Stimulated activated CD4-positive, alpha-beta T cell treated with anti-CD3 and anti-CD28 coated beads, Interleukin-12 subunit alpha, Interleukin-12 subunit beta, amount 100 ng/mL, for 24 hours (primary cell): ENCODE measurements at places on chromosomes 3 and 15.

DNA sequence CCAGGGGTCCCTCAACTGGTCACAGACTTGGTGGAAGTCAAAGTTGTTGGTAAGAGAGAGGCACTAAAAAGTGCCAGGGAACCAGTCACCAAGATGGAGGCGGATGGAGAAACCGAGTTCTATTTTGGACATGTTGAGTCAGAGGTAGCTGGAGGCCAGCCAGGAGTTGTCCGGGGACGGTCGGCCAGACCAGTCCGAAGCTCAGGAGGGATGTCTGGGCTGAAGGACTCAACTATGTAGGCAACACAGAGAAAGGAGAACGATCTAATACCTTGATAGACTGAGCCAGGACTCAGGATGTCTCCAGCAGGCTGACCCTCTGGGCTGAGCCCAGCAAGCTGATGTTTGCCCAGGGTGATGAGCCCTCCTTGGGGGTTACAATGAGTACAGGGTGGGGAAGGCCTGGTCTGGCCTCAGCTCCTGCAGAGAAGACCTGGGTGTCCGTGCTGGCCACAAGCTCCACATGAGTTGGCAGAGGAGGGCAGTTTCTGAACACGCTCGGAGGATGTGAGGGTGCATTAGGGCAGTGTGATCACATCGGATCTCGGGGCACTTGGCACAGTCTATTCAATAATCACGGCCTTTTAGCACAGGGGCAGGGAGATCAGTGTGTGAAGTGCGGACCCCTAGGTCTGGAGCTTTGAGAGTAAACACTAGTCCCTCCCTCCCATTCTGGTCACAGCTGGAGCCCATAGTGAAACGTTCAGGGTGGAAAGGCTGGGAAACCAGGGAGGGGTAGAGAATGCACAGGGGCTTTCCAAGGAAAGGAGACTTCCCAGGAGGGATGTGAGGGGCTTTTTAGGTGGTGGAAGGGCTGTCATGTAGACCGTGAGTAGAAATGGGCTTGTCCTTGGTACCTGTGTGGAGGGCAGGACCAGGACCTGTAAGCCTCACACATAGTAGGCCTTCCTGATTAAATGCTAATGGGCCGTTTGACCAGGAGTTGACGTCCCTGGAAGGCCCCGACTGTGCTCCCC lies 111.9 kb downstream of the ETFA start:
- no peak for DNase-seq

DNA sequence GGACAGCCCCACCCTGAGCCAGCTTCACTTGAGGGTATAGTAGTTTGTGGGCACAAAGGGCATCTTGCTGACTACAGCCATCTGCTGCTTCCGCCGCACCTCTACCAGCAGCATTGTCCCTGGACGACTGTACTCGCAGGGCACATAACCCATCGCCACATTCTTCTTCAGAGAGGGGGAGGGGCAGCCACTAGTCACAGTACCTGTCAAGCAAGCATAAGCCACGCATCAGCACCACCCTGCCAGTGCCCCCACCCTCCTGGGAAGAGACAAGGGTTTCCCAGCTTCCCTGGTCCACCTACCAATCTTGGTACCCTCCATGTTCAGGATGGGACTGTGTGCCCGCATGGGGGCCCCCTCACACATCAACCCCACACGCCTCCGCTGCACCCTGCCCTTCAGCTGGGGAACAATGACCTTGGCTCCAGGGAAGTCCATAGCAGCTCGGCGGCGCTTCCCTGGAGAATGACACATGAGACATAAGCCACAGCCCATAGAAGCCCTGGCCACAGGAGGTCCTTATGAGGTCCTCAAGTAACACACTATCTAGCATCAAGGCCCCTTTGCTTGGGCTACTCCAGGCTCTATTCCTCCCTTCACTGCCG lies 4.7 kb downstream of the AMT start:
- DNase-seq = no peak

DNA sequence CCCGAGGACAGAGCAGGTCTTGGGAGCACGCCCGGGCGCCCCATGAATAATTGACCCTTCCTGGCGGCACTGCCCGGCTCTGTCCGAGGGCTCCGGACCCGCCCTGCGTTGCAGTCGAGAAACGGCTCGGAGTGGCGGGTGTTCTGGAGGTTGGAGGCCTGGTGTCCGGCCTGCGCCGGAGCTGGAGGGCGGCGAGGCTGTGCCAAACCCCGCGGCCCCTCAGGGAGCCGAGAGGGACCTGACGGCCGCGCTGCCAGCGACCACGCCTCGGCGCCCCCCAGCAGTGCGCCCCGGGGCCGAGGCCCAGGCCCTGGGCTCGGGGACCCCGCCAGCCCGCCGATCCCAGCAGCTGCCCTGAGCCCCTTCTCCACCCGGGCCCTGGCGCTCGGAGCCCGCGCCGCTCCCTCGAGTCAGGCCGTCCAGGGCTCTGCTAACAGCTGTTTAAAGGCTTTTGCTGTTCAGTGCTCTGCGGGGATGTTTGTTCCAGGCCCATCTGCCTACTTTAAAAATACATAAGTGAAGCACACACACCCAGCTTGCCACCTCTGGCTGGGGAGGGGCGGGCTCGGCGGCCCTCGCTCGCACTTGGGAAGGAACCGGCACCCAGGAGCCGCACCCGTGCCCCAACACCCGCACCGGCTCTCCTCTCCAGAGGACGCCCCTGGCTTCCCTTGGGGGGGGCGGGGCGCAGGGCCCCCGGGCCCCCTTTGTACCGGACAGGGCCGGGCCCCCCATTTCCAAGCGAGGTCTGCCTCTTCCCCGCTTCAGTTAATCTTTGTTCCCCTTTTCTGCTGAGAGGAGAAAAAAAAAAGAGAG lies 730 bp upstream of the ZNF710 start:
- DNase-seq = no peak

- DNase-seq = no peak
Measured at GRCh38 chr15:49273734-49274318, 103.8 kb downstream of the GALK2 start.

GRCh38 chr3:157122116-157122515 lies 37.8 kb downstream of the CCNL1 start:
- DNase-seq = no peak

DNA sequence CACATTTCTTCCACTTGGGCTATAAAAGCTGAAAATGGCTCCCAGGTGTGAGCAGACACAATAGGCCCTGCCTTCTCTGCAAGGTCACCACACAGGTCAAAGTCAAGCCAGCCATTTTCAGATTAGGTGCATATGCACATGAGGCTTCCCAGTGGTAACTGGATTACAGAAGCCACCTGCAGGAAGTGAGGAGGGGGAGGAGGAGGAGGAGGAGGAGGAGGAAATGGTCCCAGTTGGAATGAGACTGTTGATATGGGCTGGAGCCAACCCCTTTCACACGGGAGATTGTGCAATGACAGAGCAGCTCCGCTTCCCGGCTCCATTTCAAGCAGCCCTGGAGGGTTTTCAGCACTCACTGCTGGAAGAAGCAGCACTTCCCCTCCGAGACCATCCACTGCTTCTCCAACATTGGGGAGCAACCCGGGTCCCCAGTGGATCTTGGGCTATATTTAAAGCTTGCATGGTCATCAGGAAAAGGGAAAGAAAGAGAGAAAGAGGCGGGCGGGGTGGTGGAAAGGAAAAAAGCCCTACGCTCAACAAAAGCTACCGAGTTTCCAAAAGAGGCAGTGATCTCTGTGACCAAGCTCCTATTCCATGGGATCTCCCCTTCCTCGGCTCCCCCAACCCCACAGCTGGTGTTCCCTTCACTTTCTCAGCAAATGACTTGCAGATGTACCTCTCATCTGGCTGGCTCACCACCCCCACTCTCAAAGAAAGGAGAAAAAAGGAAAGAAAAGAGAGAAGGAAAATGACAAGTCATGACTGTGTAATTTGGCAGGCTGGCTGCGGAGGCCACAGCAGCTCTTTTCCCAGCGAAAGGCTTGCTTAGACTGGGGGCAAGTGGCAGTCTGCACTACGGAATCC lies 58.3 kb downstream of the LRIG1 start:
- no peak for DNase-seq

DNA sequence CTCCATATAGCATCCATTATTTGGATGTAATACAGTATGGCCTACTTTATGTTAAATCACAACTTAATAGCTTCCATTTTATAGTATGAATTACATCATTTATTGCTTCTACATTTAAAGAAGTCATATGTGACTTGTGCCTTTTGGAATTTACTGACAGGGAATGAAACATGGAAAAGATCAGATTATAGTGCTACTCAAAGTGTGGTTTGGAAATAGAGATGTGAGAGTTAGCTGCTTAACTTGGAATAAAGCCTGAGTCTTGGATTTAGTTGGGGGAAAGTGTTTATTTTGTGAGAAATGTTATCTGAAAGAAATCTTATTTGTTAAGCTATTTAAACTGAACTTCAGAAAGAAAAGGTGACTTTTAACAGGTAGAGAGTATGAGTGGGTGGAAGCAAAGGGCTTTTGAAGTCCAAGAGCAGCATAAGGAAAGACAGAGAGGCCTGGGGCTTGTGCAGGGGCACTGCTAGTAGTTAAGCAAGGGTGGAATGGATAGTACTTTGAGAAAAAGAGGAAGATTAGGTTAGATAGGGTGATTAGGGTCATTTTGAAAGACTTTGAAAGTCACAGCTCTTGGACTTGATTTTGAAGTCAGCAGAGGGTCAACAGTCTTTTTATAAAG lies 60.5 kb downstream of the SLMAP start:
- no peak for DNase-seq

- no peak for DNase-seq
Measured at GRCh38 chr3:146337991-146338390, 87.1 kb upstream of the PLSCR4 start.

GRCh38 chr15:27734785-27735495 lies 364.2 kb downstream of the OCA2 start:
- no peak for DNase-seq

GRCh38 chr3:30453360-30454039 lies 152.9 kb upstream of the TGFBR2 start:
- no peak for DNase-seq

GRCh38 chr15:69929905-69930630 lies 167.6 kb downstream of the TLE3 start:
- no peak for DNase-seq

- no peak for DNase-seq
Measured at GRCh38 chr3:132662212-132662611, 2.1 kb downstream of the UBA5 start.

GRCh38 chr3:74626011-74626410 lies 11.6 kb upstream of the CNTN3 start:
- no peak for DNase-seq

- no peak for DNase-seq
Measured at GRCh38 chr3:56136514-56136913, 331.8 kb downstream of the ERC2 start.

DNA sequence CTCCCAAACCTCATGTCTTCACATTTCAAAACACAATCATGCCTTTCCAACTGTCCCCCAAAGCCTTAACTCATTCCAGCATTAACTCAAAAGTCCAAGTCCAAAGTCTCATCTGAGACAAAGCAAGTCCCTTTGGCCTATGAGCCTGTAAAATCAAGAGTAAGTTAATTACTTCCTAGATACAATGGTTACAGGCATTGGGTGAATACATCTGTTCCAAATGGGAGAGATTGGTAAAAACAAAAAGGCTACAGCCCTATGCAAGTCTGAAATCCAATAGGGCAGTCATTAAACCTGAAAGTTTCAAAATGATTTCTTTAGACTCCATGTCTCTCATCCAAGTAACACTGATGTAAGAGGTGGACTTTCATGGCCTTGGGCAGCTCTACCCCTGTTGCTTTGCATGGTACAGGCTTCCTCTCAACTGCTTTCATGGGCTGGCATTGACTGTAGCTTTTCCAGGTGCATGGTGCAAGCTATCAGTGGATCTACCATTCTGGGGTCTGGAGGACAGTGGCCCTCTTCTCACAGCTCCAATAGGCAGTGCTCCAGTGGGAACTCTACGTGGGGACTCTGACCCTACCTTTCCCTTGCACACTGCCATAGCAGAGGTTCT lies 55.0 kb upstream of the PLSCR4 start:
- no peak for DNase-seq

- DNase-seq = no peak
Measured at GRCh38 chr3:27479806-27480543, 4.2 kb downstream of the SLC4A7 start.

DNA sequence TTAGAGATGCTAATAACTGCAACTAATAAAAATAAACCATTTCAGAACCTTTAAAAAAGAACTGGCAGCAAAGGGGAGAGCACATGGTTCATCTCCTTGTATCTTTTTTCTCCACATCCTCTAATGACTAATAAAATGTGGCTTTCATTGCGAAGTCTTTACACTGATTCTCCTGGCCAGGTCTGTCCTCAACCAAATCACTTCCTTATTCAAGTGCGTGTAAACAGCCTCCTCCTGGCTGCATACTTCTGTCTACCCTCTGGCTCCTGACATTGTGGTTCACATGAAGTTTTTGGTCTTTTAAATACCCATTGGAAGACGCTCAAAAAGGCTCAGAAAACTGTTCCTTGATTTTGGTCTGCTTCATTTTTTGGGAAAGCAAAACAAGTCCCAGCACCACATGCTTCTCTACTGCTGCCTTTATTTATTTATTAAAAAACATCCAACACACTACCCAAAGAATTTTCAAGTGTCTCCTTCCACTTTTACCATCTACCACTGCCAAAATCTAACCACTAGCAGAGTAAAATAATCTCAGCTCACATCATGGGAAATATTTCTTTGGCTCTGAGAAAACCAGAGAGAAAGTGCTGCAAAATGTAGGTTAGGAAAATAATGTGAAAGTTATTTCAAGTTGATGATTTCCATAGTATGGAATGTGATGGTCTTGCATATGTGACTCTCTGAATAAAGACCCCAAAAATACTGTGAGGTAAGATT lies 85.1 kb downstream of the EFL1 start:
- DNase-seq = no peak

DNA sequence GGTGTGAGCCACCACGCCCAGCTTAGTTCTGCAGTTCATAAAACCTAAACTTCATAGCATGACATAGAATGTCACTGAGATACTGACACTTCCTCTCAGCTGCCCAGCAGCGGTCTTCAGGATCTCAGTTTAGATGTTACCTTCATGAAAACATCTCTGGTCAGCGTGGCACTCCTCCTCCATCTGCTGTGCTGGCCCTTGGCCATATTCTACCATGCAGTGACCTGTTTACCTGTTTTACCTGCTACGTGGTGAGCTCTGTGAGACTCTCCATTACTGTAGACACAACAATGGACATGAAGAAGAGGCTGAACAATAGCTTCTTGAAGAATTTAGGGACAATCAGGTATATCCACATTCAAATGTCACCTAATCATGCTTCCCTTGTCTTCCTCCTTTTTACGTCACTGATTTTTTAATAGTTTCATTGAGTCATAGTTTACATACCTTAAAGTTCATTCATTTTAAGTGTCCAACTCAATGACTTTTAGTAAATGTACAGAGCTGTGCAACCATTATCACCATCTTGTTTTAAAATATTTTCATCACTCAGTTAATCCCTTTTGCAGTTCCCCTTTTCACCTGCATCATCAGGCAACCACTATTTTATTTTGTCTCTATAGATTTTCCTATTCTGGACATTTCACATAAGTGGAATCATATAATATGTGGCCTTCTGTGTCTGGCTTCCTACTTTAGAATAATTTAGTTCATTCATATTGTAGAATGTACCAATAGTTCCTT lies 32.2 kb upstream of the PTPN23 start:
- DNase-seq = no peak

DNA sequence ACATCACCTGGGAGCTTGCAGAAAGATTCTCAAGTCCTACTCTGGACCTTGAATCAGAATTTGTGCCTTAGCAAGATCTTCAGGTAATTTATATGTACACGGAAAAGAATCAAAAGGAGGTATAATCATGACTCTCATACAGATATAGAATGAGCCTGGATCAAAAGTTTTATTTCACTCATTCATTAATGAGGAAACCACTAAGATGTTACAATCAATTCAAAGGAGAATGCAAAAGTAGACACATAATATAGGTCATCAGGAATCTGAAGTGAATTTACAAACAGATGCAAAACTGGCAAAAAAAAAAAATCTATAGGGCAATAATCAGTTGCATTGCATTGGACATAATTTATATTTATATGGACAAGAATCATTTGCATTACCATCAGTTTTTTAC lies 195.4 kb upstream of the TLE3 start:
- no peak for DNase-seq
